ENCODE measurements at places on chromosomes 13 and 19.

GRCh38 chr13:21069561-21070004 is 8.2 kb upstream of the LATS2 start:
- DNase-seq, result no peak

DNA sequence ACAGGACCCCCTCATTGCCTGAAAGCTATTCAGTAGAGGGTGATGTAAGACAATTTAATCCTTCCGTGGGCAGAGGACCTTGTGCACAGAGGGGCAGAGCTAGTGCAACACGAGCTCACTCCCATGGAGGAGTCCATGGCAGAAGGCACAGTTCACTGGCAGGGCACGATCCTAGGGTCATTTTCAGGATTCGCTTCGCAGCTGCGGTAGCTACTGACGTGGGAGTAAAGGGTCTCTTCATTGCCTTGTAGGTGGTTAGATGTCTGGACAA is 207.8 kb downstream of the FOXO1 start:
- DNase-seq, result no peak

- DNase-seq, result no peak
These were observed 4.7 kb downstream of the ALOX5AP start for GRCh38 chr13:30739761-30740642.

GRCh38 chr19:42115705-42116104 is 16.5 kb downstream of the POU2F2 start:
- no peak for DNase-seq

DNA sequence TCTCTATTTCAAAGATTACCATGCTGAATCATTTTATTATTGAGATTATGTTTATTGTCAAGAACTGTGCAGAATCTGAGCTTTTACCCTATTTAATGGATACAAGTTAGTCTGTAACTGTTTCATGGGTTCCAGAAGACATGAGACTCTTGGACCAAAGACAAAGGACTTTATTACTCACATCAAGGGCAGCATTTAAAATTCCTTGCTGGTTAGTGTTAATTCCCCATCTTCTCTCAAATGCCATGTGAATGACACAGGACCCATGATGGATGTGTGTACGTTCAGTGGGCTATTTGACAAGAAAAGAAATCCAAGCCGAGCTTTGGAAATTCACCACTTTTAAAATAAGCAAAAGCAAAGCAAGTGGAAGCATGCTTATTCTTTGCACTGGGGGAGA is 139.9 kb downstream of the PCDH20 start:
- DNase-seq, result no peak

GRCh38 chr19:58117841-58118575 is 20.0 kb upstream of the ZSCAN18 start:
- no peak for DNase-seq

DNA sequence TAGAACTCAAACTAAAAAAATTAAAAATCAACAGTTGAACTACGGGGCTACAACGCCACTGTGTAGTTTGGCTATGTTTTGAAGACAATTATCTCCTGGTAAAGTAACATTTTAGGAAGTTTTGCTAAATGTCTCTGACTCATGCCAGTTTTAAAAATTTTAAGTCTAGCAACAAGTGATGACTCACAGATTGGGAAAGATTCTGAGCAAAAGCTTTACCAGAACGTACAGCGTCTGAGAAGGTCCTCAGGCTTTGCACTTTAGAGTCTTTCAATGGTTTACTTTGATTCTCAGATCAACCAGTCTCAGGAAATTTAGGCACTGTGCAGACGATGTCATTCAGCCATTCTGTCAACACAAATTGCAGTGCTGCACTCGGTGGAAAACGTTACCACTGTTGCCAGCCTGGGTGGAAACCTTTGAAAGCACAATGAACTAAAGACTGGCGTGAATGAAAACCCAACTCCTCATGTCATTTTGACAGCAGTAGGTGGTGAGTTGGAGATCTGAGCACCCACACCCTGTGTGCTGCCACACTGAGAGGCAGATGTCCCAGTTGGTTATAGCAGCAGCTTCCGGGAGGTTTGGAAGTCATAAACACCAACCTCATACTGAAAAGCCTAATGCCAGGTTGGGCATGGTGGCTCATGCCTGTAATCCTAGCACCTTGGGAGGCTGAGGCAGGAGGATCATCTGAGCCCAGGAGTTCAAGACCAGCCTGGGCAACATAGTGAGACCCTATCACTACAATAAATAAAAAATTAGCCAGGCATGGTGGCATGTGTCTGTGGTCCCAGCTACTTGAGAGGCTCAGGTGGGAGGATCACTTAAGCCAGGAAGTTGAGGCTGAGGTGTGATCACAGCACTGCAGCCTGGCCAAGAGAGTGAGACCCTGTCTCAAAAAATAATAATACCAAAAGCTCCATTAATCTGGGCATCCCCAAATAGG is 6.3 kb upstream of the WTIP start:
- no peak for DNase-seq

DNA sequence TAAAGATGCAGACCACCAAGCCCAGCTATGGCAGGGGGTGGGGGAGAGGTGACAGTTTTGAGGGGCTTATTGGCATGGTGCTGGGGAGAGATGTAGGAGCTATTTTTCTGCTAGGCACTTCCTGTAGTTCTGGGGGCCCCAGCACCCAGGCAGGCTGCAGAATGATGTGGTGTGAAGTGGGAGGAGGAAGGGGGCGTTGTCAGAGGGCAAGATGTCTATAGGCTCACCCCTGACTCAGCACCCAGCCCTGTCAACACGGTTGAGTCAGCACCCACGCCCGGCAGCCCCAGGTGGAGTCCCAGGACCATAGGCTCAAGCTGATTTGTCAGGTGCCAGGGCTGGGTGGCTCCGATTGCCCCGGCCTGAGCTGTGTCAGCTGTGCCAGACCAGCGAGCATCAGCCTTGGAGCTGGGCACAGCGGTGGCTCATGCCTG is 5.8 kb downstream of the KLF2 start:
- DNase-seq, result peak; percentile 97

DNA sequence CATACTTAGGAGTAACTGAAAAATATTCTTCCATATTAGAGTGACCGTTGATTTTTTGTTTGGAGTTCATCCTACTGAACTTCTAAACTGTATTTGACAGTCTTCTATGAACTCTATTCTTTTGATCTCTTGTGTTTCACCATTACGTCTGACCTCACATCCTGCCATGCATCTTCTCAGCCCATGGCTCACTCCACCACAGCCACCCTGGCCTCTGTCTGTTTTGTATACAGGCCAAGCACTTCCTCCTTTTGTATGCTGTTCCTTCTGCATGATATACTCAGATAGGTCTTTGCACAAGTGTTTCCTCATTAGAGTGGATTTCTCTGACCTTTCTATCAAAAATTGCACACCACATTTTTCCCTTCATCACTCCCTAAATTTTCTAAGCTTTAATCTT is 119.9 kb downstream of the MAB21L1 start:
- no peak for DNase-seq

DNA sequence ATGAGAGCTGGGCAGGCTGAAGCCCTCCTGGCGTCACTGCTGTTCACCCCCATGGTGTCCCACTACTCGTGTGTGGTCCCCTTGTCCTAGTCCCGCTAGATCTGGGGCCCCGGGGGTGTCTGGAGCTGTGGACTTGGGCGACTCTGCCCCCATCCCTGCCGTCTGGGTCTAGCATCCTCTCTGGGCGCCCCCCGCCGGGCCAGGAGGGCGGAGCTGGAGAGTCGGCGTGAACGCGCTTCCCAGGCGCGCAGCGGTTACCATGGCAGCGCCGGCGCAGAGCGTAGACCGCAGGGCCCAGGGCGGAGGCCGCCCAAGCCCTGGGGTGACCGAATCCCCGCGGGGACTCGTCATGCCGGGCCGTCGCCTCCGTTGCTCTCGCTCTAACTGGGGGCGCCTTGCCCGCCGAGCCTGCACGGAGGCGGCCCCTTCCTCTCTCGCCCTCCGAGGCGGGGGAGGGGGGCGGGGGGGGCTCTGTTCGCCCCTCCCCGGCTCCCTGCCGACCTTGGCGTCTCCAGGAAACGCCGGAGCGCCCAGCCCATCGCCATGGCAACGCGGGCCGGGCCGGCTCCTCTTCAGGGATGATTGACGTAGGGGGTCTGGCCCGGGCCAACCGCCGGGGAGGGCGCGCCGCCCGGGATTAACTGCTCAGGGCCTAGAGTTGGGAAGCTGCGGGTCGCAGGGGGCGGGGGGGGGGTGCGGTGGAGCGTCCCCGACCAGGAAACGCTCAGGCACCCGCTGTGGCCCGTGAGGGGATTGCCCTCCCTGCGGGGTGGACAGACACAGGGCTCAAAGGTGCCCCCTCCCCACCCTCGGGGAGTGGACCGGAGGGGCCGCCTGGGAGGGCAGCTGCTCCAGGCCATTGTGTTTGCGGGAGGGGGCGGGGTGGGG is 8.9 kb downstream of the ISYNA1 start:
- peak; percentile 96 for DNase-seq

DNA sequence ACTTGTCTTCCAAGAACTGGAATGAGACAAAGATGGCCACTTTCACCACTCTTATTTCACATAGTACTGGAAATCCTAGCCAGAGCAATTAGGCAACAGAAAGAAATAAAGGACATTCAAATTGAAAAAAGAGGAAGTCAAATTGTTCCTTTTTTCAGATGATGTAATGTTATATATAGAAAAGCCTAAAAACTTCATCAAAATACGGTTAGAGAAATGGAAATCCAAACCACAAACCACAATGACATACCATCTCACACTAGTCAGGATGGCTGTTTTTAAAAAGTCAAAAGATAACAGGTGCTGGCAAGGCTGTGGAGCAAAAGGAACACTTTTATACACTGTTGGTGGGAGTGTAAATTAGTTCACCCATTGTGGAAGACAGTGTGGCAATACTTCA is 113.3 kb upstream of the SPRY2 start:
- DNase-seq, result no peak

- no peak for DNase-seq
These were observed 967.4 kb downstream of the EFNB2 start for GRCh38 chr13:105567951-105568525.

GRCh38 chr13:50074843-50075242 is 59.6 kb downstream of the KCNRG start:
- DNase-seq, result no peak

DNA sequence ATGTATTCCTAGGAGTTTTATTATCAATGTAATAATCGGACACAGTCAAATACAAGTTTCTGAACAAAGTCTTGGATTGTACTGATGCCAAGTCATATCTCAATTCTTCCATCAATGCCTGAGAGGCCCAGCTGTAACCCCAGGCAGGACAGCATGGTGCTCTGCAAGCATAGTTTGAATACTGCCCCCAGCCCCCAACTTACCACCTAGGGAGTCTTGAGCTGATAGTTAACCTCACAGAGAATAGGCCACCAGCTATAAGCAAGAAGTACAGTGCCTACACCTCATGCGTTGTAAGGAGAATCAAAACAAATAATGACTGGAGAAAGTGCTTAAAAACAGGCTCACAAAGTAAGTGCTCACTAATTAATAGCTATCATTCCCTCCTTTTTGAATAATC is 2.7 kb downstream of the PROSER1 start:
- no peak for DNase-seq

- DNase-seq, result peak; percentile 66
These were observed 503 bp upstream of the SLC7A9 start for GRCh38 chr19:32869966-32870573.

- DNase-seq, result peak; percentile 43
These were observed 13.4 kb upstream of the TUBGCP3 start for GRCh38 chr13:112601371-112601770.

- no peak for DNase-seq
These were observed 85.2 kb upstream of the RNF113B start for GRCh38 chr13:98262292-98262691.

DNA sequence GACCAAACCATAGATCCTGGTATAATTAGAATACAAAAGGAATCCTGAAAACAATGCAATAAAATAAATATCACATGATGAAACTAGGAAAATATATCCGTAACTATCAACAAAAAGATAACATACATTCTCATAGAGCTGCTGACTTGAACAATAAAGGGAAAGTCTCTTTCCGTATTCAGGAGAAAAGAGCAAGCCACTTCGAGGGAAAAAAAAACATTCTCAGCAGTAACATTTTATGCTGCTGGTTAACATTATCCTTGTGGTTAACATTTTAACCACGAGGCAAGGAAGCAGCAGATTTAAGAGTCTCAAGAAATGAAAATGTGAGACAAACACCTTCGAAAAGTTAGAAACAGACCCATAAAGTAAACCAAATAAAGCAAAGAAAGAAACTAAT is 25.8 kb downstream of the NALCN start:
- DNase-seq, result no peak

- DNase-seq, result peak; percentile 88
These were observed 12.3 kb downstream of the HRC start for GRCh38 chr19:49142866-49143335.

DNA sequence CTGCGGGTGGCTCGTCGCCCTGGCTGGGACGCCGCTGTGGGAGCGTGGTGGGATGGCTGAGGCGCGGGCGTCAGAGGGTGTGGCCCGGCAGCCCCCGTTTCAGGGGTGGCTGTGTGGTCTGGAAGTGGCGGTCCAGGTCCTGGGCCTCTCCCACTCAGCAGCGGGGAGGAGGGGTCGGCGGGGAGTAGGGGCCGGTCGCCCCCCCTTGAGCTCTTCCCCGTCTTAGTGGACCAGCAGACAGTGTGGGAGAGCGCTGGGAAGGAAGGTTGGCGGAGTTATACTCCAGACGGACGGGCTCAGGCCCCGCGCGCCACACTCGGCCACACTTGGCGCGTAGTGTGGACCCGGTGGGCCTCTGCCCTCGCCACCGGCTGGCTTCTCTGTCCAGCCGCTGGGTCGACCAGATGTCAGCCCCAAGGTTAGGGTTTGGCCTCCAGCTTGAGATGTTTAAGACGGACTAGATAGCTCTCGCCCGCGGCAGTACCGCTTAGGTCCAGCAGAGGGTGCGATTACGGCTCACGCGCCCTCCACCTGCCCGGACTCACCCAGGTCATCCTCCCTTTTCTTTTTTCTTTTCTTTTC is 21.7 kb upstream of the ZNF429 start:
- DNase-seq, result peak; percentile 89

DNA sequence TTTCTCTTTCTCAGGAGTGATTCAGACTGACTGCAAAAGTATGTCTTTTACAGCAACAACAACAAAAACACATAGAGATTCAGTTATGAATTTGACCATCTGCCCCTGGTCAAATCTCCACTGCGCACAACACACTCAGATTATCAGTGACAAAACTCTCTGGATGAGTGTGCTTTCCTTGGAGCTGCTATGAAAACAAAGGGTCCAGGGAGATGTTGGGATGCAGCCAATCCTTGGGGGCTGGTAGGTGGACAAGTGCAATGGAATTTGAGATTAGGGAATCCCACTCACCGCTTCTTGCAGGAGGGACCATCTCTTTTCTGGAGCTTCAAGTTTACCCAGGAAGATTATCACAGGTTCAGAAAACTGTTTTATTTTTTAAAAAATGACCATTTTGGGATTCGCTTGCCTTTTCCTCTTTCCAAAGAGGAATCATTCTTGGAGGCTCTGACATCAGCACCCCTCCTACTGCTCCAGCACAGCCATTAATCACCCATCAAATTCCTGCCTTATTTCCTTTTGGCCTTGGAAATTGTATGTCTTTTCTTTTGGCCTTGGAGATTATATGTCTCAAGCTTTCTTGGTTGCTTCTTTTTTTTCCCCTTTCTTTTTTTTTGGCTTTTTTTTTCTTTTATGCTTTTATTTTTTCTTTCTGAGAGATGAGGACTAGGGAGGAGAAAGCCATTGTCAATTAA is 311.8 kb downstream of the TSHZ3 start:
- no peak for DNase-seq

GRCh38 chr19:44010468-44010867 is 7.7 kb downstream of the ZNF230 start:
- no peak for DNase-seq

Data from spleen (tissue), 13 donors.